ENCODE measurements at places on chromosomes 6 and 20.

DNA sequence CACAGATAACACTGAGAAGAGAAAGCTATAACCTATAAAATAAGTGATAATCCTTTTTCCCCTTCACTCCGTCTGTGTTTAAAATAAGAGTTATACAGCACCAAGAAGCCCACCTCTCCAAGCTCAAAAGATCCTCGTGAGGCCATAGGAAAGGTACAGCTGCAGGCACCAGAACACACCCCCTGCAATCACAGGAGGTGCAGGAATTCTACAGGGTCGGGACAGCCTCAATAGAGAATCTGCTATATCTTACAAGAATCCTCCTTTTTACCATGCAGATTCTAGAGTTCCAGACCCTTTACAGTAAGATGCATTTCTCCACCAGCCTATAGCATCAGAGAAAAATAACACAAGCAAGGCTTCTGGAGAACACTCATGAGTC lies 5.0 kb upstream of the ADGRF1 start:
- no peaks in the 10 kb centered on the region for H3K36me3 ChIP-seq
- no peaks in the 10 kb centered on the region for H3K27me3 ChIP-seq

DNA sequence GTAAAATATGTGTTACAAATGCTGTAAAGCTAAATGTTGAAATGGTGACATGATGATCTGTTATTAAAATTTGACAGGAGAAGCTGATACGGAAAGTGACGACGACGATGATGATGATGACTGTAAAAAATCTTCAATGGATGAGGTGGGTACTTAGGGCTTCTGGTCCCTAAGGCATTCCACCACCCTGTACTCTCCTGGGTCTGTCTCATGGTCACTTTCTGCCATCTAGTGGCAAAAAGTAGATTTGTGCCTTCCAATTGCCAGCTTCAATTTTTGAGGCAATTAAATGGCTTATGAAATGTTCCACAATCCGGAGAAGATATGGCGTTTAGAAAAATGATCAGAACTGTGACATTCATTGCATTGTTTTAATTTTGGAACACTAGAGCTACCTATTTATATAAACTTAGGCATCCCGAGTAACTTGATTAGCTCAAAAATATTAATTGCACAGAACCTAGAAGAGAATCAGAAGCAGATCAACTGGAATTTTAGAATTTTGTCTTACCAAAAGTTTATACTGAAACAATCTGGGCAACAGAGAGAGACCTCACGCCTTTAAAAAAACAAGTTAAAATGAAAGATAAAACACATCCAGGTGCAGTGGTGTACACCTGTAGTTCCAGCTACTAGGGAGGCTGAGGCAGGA lies 346.5 kb upstream of the PLCB4 start:
- peak; percentile 64 for DNase-seq
- no peaks in the 10 kb centered on the region for H3K4me1 ChIP-seq
- no peak overlapping the region for H3K4me3 ChIP-seq
- no peaks in the 10 kb centered on the region for H3K27me3 ChIP-seq

GRCh38 chr20:25453035-25453810 lies 45.8 kb downstream of the GINS1 start:
- no peak for DNase-seq
- H3K4me1 ChIP-seq, result no peaks in the 10 kb centered on the region
- H3K4me3 ChIP-seq, result no peak overlapping the region
- no peak overlapping the region for H3K27ac ChIP-seq
- H3K36me3 ChIP-seq, result no peaks in the 10 kb centered on the region

GRCh38 chr20:57048027-57048869 lies 218.2 kb downstream of the BMP7 start:
- no peaks in the 10 kb centered on the region for H3K36me3 ChIP-seq
- no peaks in the 10 kb centered on the region for H3K27me3 ChIP-seq
- H3K4me3 ChIP-seq, result no peak overlapping the region
- no peak for DNase-seq
- no peaks in the 10 kb centered on the region for H3K4me1 ChIP-seq

GRCh38 chr6:36692861-36693702 lies 4.5 kb upstream of the RAB44 start:
- H3K4me3 ChIP-seq, result no peak overlapping the region
- H3K27ac ChIP-seq, result peak overlapping the region; percentile 90
- DNase-seq, result no peak
- peaks cover 74% of the 10 kb centered on the region for H3K4me1 ChIP-seq

Data from B cell (primary cell).